ENCODE measurements at places on chromosomes 3 and 15.

DNA sequence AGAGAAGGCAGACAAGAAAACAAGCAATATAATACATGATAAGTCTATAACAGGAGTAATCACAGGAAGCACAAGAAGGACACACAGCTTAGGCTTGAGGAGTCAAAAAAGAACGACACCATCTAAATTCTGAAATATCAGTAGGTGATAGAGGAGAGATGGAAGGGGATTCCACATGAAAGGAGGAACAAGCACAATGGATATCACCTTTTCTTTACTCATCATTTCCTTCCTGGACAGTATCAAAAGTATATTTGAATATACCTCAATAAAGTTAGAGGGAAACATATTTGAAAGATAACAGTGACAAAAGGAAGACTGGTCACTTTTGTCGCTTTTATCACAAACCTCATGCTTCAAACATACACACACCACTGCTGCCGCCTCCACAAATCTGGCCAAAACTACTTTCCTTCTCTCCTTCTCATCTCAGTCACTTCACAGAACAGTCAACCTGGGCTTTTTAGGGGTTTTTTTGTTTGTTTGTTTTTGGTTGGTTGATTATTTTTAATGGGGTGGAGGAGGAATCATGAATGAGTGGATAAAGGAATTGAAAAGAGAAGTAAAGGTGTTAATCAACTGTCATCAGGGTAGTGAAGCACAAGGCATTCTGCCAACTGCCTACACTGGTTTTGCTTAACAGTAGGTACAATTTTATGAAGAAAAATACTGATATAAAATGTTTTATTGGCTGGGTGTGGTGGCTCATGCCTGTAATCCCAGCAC, 18.5 kb downstream of the DENND4A start:
- DNase-seq: no peak

DNA sequence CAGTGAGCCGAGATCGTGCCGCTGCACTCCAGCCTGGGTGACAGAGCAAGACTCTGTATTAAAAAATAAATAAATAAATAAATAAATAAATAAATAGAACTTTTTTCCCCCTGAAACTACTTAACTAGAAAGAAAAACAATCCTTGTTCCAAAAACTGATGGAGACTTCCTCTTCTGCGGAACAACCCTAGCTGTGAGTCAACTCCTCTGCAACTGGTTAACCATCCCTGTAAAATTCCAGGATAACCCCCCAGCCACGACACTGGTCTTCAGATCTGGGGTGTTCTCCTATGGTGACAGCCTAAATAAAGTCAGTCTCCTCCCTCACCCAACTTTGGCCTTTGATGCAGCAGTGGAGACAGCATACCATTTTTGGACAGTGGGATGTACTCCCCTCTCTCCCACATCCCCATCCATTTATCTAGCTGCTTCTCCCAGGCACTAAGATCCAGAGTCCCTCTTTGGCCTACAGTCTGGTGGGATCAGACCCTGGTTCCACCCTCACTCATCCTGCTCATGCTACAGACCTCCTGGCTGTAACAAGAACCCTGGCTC, 352.6 kb downstream of the OCA2 start:
- no peak for DNase-seq

DNA sequence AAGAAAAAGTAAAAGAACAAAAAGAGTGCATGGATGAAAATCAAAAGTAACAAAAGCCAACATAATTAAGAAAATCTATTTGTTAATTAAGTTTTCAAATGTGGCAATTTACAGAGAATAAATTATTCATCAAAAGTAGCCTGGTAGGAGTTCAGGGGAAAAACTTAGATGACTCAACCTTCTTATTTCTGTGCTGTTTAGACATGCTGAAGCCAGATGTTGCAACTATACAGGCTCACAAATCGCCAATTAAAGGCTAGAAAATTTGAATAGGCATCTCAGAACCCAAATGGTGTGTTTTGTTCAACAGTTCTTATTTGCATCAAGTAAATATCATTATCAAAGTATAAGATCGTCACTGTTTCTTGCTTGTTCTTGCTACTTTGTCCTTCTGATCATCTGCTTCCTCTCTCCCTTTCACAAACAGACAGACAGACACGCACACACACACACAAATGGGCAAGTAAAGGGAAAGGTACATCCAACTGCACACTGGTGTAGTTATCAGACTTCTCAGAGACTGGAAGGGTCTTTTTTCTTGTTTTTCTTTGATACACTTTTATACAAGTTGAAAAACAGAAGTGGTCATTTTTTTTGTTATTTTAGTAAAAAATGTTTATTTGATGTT, 572.2 kb downstream of the MECOM start:
- DNase-seq: no peak

GRCh38 chr15:80514071-80514780, 110.0 kb downstream of the ARNT2 start:
- DNase-seq: no peak

- DNase-seq: no peak
These were observed 7.0 kb downstream of the CHP1 start for GRCh38 chr15:41238100-41238499.

DNA sequence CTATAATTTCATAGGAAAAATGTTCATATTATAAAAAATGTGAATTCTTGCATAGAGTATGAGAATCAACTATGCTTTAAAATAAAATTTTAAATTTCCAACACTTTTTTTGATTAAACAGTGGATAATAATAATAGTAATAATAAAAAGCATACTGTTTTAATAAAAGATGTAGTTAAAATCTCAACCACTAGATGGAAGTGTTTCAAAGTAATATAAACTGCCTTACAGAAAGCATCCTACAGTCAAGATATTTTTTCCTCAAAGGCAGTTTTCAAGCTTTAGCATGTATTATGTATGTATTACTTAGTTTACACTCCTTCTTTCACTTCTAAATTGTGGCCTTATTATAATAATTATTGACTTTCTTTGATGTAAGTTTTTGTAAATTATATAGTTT, 217.5 kb downstream of the CHL1 start:
- no peak for DNase-seq

Data from HuH-7.5 (cell line).